NCI-H146 (cell line): ENCODE measurements at places on chromosomes 16 and 17.

DNA sequence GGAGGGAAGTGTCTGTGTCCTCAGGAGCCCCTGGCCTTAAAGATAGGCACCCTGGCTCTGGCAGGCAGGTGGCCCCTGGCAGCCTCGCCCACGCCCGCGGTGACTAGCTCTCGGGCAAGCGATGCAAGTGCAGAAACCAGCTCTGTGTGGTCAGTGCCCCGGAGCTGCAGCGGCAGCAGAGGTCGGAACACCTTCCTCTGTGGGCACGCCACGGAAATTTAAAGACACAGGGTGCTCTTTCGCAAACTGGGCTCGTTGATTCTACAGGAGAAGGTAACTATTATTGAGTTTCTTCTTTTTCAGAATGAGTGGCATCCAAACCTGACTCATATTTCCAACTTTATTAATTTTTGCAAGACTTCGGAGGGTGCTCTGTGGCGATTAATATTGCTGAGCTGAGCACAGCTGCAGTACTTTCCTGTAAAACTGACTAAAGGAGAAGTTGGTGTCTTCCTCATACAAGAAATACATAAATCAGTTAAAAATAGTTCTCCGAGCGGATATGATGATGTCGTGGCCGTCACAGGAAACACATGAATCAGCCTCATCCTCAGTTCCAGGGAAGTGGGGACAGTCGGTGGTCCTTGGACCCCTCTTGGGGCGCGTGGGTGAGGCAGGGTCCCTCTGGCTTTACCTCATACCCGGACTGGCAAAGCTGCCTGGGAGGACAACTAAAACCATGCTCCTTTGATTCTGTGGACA, 120.2 kb downstream of the METRNL start:
- DNase-seq = no peak

DNA sequence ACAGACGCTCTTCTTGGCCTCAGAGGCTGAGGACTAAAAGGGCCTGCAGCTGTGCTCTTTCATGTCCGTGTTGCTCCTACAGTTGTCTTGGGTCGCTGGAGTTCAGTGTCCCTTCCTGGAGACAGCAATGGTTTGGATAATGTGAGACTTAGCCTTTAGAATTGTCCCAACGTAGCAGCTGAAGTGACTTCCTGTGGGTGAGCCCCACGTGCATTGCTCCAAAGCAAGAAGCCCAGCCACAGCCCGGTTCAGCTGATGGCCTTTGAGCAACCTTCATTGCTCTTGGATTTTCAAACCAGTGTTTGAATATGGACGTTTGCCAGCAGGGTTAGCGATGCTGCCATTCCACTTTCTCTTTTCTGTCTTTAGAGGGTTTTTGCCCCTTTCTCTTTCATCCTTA, 19.7 kb downstream of the TMEM11 start:
- no peak for DNase-seq

- no peak for DNase-seq
Measured at GRCh38 chr16:85200471-85201278, 88.4 kb upstream of the CIBAR2 start.

- DNase-seq = no peak
Measured at GRCh38 chr16:29806099-29806579, at the start of gene MAZ. Gene MAZ, plus strand, starts transcription at chr16:29806529. Its CDS starts 173 bp downstream, at chr16:29806702.

GRCh38 chr17:62876673-62877405, 68.7 kb upstream of the MARCHF10 start:
- DNase-seq = no peak

DNA sequence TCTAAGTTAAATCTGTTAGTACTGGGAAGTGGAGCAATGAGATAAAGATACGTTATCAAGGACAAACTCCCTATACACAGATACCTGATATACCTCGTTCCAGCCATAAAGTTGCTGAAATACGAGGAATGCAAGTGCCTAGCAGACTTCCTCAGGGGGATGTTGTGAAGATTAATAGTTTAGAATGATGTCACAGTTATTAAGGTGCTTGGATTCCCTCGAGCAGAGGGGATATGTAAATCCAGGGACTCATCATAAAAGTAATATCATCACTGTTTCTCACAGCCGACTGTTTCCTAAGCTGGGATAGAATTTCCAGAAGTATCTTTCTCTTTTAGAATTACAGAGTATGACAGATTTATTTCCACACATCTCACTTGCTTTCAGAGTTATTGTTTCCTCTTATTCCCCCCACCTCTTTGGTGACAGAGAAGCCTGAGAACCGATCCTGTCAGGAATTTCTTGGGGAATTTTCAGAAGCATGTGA, 28.4 kb upstream of the ZFHX3 start:
- no peak for DNase-seq

DNA sequence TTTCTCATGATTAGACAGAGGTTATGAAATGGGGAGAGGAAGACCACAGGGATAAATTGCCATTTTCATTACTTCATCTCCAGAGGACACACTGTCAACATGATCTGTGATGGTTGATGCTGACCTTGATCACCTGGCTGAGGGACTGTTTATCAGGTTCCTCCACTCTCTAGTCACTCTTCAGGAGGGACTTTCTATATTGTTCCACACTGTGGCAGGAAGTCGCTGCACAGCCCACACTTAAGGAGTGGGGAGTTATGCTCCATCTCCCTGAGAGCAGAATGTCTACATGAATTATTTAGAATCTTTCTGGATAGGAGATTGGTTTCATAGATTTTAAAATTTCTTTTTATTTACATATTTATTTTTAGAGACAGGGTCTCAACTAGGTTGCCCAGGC, 46.7 kb downstream of the CYB5B start:
- no peak for DNase-seq

- DNase-seq = no peak
Measured at GRCh38 chr17:15436473-15437302, 30.7 kb downstream of the CDRT4 start.

- DNase-seq = no peak
Measured at GRCh38 chr16:31485571-31485970, 2.6 kb downstream of the SLC5A2 start.
